ENCODE measurements at places on chromosomes 7 and 10. TPM values are rescaled to one million over a fixed set of nuclear protein-coding genes. Genes with fewer than 3 reads are reported as not detected.

Gene TMEM139
- not detected for total RNA-seq

Gene PRSS37
- total RNA-seq, result not detected

Gene ELFN1
- total RNA-seq, result not detected

Gene ATOH7
- not detected for total RNA-seq

Gene SPDYE1
- not detected for total RNA-seq

Gene TMEM176A
- not detected for total RNA-seq

Gene DYDC2
- total RNA-seq, result not detected

DNA sequence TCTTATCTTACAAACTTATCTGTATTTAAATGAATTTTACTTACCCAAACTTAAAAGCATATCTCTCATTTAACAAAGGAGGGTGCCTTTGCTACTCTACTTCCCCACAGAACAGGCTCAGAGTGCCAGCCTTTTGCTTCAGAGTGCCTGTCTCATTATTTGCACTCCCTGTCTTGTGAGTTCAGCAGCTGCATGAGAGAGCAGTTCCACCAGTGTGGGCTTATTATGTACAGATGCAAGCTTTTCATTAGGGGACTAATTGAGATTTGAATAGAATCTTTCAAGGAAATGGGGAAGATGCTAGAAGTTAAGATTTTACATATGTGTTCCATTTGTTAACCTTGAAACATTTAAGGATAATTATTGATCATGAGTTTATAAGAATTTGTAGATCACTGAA is 310.2 kb upstream of the LRRN3 start:
- no peak for DNase-seq

DNA sequence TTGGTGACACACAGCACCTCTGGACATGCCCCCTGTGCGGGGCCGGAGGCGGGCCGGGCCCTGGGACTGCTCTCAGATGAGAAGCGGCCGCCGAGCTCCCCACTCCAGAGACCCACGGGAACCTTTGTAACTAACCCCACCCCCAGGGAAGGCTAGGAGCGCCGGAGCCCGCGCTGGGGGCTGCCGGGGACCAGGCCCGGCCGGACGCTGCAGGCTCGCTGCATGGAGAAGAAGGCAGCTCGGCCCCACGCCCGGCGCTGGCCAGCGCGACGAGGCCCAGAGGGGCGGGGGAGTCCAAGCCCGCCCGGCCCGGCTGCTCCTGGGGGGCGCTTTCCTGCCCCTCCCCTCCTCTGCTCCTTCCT is 36.5 kb downstream of the AGAP3 start:
- no peak for DNase-seq

DNA sequence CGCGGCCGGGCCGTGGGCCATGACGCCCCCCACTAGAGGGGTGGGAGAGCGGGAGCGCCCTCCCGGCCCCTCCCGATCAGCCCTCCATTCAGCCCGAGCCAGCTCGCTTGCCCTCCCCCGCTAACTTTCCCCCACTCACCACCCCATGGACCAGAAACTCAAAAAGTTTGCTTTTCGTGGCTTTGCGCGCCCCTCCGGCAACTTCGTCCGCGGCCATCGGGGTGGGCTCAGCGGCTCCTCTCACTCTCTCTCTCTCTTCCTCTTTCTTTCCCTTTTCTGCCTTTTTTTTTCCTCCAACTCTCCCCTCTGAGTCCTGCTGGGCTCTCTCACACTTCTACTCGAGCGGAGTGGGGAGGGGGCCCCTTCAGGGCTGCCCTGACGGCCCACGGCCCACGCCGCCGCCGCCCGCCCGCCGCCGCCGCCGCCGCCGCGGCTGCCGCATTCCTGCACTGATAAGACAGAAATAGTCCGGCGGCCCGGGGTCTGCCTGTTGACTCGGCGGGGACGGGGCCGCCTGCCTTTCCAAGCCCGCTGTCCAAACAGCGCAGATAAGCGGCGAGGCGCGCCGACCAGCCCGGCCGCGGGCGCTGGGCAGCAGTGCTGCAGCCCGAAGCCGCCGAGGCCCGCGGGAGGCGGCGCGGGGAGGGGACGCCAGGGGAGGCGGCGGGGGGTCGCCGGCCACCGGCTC is at the start of gene SMARCD3:
SMARCD3 (minus strand) TSS at position 349 of the 688 bp plus-strand sequence; CDS start at position 217, 132 bp downstream.
- DNase-seq, result no peak

Gene ZSWIM8
- 33.0 TPM for total RNA-seq

Data from Karpas-422 (cell line).